RWPE1 (cell line): ENCODE measurements at places on chromosomes 1 and 21.

- DNase-seq: no peak
Observed at GRCh38 chr1:4001461-4001860, 101.4 kb upstream of the C1orf174 start.

DNA sequence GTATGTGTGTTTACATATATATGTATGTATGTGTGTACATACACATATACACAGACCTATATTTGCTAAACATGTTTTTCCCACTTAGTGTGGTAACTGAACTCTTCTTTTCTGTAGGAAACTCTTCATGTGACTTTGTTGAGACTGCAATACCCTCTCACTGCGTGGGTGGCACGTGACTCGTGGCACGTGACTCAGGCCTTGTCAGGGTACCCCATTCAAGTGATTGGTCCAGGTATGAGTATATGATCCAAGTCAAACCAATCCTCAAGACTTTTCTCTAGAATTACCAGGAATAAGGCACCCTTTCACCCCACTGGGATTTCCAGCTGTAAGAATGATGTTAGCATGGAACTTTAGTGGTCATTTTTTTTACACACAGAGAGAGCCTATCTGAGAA lies 149.2 kb upstream of the KCNK2 start:
- no peak for DNase-seq

GRCh38 chr1:28501925-28502324 lies 3.9 kb upstream of the RCC1 start:
- no peak for DNase-seq

DNA sequence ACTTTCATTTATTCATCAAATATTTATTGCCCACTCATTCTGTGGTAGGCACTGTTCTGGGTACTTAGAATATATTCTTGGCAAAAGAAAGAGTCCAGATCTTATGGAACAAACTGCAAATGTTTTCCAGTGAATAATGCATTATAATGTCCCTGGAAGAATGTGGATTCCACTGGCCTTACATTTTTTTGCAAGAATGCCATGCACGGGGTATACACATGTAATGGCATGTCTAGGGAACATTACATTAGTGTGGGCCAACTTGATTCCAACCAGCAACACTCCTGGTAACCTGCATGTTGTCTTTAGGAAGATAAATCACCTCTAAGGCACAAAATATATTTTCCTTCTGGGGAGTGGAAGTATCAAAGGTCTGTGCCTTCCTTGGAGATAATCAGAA lies 33.0 kb upstream of the IFI44L start:
- DNase-seq: peak; percentile 37

- no peak for DNase-seq
Observed at GRCh38 chr1:5415606-5416005, 576.6 kb downstream of the NPHP4 start.

DNA sequence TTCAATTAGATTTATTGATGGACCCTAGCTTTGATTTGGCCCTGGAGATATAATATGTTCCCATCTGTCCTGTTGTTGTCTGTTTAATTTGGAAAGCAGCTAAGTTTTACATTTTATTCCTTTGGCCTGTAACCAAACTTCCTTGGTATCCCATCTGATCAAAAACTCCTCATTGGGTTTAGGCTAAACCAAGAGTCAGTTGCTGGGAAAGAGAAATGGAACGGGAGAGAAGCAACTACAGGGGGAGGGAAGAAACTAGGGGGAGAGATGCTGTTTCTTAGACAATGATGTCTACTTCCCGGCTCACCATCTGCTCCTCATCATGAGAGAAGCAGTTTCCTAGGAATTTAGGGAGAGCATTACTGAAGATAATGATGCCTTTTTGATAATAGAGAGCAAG lies 141.8 kb downstream of the SYT2 start:
- DNase-seq: no peak

DNA sequence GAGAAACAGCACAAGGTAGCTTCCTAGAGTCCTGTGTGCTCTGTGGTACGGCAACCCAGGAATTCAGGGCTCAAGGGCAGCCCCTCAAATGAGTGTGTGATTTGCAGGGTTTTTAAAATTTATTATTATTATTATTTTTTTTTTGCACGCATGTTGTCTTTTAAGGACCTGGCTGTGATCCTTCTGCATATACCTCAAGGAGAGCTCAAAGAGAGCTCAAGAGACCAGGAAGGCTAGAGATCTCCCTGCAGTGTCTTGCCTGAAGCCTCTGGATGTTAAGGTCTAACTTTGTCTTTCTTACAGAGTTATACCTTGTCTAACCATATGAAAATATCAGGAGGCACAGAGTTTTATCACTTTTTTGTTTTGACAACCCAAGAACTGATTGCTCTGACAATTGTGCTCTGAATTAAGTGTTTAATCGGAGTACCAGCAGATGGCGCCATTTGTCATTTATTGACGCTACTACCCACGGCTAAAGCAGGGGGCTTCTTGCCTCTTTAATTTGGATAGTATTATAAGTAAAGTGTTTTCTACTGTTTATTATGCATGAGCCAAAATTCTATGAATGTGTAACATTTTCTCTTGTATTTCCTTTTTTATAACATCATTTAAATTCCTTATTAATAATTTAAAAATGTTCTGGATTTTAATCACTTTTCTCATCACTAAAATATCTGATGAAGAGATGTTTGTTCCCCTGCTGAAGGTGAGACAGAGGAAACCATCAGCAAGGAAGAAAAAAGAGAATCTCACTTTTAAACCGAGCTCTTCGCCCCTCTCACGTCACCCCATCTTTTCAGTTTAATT lies 35.8 kb upstream of the LMO4 start:
- peak; percentile 35 for DNase-seq
